ENCODE measurements at places on chromosomes 7 and 10. TPM values are rescaled to one million over a fixed set of nuclear protein-coding genes. Genes with fewer than 3 reads are reported as not detected.

- H3K27me3 ChIP-seq = no peaks in the 10 kb centered on the region
- peaks cover 5% of the 10 kb centered on the region for H3K4me1 ChIP-seq
- H3K4me3 ChIP-seq = no peak overlapping the region
- no peaks in the 10 kb centered on the region for H3K36me3 ChIP-seq
Measured at GRCh38 chr10:1377740-1378397, 321.7 kb downstream of the WDR37 start.

DNA sequence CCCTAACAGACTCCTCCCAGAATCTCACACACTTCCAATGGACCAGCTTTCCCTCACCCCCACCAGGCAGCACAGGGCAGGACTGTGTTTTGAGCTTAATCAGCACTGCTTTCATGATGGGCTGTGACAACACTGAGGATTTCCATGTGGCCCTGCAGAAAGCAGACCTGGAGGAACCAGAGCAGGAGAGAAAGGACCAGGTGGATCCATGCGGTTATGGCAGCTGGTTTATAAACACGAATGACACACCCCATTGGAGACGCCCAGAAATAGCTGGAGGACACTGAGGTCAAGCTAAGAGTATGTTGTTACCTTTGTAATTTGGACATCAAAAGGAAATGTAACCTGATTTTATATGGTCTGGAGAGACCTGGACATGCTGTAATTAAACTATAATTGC, 31.7 kb upstream of the HERPUD2 start:
- no peaks in the 10 kb centered on the region for H3K4me1 ChIP-seq
- no peaks in the 10 kb centered on the region for H3K27me3 ChIP-seq
- no peaks in the 10 kb centered on the region for H3K36me3 ChIP-seq

GRCh38 chr7:108454674-108455550, 1.3 kb downstream of the NRCAM start:
- H3K36me3 ChIP-seq = no peaks in the 10 kb centered on the region
- no peak overlapping the region for H3K27ac ChIP-seq
- H3K4me1 ChIP-seq = peaks cover 27% of the 10 kb centered on the region
- peaks cover 55% of the 10 kb centered on the region for H3K27me3 ChIP-seq
- peak; percentile 70 for DNase-seq

The PTPRZ1 gene
- 154 TPM for total RNA-seq

The ZNF503 gene
- 8.3 TPM for total RNA-seq
